ENCODE measurements at places on chromosomes 2 and 18.

- no peak for DNase-seq
Measured at GRCh38 chr18:2656981-2657512, 1.5 kb downstream of the SMCHD1 start.

GRCh38 chr18:61908661-61909060 is 15.9 kb upstream of the RNF152 start:
- no peak for DNase-seq

- DNase-seq = no peak
Measured at GRCh38 chr2:185246717-185247116, 491.9 kb upstream of the FSIP2 start.

DNA sequence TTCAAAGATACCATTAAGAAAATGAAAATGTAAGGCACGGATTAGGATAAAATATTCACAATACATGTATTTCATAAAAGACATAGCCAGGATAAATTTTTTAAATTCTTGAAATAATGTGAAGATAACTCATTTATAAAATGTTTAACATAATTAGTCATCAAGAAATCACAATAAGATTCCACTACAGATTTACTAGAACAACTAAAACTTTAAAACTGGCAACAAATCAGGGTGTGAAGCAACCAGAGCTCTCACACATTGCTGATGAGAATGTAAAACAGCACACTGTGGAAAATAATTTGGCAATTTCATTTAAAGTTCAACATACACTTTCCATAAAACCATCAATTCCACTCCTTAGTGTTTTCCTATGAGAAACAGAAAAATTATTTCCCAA is 89.6 kb upstream of the UBE2E3 start:
- DNase-seq = no peak

- DNase-seq = no peak
Measured at GRCh38 chr18:48805826-48806535, 144.8 kb downstream of the SMAD7 start.

DNA sequence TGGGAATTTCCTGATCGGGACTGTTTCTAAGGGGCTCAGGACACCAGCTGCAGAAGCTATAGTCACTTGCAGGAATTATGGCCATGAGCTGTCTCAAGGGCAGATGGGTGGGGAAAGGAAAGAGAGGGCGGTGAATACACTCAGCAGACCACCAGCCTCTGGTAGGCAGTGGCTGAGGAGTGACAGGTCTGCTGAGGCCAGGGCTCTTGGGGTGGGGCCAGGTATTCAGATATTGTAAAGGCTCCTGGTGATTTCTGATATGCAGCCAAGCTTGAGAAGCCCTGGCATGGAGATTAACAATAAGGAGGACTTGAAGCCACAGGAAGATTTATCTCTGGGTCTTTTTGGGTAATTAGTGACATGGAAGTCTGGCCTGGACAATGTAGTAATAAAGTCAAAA is 145.3 kb upstream of the AQP4 start:
- no peak for DNase-seq

DNA sequence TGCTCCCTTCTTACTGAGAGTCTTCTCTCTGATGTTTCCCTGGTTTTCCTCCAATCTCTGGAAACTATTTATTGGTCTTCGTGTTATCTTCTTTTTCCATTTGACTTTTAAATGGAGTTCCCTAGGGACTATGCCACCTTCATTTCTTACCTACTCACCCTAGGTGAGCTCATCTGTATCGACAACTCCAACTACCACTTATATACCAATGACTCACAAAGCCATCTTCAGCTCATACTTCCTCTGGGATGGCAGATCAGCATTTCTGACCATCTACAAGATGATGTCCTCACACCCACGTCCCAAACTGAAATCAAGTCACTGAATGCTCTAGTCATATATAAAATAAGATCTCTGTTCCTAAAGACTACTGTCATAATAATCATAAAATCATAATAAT is 40.6 kb downstream of the CFAP210 start:
- DNase-seq = no peak

DNA sequence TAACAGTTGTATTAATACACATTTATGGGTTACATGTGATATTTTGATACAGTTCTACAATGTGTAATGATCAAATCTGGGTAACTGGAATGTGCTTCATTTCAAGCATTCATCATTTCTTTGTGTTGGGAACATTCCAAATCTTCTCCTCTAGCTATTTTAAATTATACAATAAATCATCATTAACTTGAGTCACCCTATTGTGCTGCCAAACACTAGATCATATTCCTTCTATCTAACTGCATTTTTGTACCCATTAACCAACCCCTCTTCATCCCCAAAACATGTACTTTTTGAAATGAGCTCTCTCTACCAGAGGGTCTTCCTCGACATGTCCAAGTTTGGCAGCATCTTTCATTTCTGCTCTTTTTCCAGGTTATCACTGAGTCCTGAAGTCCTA is 81.1 kb upstream of the TTC39C start:
- DNase-seq = no peak

GRCh38 chr2:171522052-171522787 is at the start of gene CYBRD1:
CYBRD1 (plus strand) TSS chr2:171522474; CDS start chr2:171522546, 72 bp downstream.
- DNase-seq = peak; percentile 18

DNA sequence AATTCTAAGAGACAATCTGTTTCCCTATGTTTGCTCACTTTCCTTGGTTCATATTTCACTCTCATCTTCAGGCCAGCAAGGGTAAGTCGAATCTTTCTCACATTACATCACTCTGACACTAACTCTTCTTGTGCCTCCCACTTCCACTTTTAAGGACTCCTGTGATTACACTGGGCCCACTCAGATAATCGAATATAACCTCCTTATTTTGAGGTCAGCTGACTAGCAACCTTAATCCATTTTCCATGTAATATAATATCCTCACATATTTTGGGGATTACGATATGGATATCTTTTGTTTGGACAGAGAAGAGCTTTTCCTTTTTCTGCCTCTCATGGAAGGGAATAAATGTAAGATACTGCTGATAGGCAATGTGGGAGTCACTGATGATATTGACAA is 2015.7 kb upstream of the LRRTM1 start:
- DNase-seq = no peak

DNA sequence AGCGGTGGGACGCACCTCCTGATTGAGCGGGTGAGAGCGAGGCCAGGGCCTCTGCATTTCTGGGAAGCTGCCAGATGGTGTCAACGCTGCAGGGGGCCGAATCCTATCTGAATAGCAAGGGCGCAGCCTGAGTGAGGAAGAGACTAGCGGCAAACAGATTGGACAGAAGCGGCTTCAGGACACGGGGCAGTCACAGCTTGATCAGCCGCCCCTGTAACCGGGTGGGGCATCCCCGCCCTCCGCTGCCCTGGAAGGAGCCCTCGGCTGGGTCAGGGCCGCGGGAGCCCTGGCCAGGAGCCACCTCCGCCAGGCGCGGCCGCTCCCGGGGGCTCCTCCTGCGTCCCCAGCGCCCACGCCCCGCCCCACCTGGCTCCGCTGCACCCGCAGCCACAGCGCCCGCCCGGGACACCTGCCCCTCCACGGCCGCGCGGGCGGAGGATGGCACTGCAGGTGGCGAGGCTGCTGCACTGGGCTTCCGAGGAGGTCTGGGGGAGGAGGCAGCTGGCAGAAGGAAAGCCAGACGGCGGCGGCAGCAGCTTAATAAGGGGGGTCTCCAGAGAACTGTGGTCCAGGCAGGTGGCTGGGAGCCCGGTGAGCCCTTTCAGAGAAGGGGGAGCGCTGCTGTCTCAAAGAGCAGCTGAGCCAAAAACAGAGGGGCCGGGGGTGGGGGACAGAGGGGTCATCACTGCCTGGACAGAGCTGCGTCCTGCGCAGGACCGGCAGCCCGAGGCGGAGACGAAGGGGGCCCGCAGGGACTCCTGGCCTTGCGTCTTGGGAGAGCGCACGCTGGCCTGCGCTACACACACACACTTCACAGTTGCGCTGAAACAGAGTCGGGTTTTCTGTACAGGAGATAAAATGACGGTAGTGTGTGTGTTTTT is 18.8 kb upstream of the SOX11 start:
- no peak for DNase-seq

GRCh38 chr2:147110317-147110716 is 734.5 kb upstream of the ACVR2A start:
- no peak for DNase-seq

DNA sequence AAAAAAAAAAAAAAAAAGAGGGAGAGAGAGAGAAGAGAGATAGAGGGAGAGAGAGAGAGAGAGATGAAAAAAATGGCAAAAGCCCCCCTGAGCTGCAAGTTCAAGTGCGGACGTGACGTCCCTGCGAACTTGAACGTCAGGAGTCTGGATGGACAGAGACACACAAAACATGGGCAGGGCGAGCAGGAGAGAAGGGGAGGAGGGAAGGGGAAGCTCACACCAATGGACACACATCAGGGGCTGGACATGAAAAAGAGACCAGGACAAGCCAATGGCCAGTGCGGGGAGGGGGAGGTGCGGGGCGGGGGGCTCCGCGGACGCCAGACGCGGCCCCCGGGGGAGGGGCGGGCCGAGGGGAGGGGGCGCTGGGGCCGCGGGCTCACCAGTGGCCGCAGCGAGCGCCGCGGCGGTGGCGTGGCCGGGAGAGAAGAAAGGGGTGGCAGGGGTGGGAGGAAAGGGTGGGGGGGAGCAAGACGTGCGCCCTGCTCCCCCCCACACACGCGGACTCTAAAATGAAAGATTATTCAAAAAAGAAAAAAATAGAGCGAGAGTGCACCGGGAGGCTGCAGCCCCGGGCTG is at the start of gene BCL11A:
TSS of gene BCL11A (minus strand) at position 160 of the 579 bp plus-strand sequence. CDS start 384 bp downstream, outside the sequence.
- DNase-seq = no peak

Data from stimulated activated CD4-positive, alpha-beta T cell treated with anti-CD3 and anti-CD28 coated beads, Interleukin-12 subunit alpha, Interleukin-12 subunit beta, amount 100 ng/mL, for 24 hours (primary cell).